ENCODE measurements at places on chromosomes 13 and 19.

- DNase-seq: no peak
Measured at GRCh38 chr19:40337107-40337506, 11.1 kb downstream of the C19orf47 start.

DNA sequence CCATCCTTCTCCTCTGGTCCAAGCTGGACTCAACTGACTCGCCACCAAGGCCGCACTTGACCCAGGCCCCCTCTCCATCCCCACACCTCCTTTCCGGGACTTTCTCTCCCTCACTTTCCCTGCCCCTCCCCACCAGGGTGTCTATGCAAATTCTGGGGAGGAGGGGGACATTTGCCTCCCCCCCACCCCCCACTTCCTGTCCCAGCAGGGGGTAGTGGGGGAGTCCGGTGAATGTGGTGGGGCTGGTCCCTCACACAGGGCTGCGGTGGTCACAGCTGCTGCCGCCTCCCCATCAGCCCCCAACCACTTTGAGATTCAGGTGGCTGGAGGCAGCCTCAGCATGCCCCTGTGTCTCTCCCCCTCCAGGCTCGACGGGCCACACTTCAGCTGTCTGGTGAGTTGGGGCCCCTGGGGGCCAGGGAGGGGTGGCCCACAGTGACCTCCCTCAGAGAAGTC, 870 bp downstream of the SPIB start:
- no peak for DNase-seq

GRCh38 chr19:58091251-58091995, 6.6 kb downstream of the ZSCAN18 start:
- DNase-seq: no peak

DNA sequence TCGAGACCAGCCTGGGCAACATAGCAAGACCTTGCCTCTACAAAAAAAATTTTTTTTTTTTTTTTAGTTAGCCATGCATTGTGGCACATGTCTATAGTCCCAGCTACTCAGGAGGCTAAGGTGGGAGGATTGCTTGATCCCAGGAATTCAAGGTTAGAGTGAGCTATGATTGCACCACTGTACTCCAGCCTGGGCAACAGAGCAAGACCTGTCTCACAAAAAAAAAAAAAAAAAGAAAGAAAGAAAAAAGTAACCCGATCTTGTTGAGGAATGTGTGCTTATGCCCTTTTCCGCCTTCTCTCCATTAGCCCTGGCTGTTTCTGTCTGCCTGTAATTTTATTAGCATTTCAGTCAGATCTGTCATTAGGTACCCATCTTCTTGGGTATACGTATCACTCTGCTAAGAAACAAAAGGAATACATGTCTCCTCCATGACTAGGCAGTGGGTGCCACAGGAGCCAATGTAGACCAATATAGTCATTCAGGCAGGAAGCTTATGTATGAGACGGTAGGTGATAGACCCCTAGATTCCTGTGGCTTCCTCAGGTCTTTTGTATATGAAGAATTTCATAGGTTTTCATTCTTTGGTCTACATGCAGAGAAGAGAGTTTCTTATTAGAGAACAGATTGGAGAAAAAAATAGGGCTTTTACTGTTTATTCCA, 59.6 kb upstream of the NPAS1 start:
- DNase-seq: no peak
